Brain pericyte (primary cell): ENCODE measurements at places on chromosomes 6 and 20.

- no peak for DNase-seq
Measured at GRCh38 chr6:143405373-143406154, 44.9 kb downstream of the ADAT2 start.

DNA sequence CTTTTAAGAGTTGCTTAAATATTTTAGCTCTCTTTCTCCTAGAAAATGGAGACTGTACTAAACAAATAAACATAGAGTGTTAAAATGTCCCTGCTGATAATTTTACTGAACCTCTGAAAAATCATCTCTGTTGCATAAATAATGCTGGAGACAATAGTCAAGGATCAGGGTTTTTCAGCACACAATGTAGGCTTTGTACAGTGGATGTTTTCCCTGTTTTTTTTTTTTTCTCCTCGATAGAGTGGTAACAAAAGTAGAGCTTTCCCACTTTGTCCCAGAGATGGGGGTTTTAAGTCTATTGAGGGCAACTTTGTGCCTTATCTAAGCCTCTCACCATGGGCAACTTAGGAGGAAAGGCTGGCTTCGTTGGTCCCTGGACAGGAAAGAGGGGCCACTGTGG is 222.6 kb upstream of the HDDC2 start:
- DNase-seq, result no peak

DNA sequence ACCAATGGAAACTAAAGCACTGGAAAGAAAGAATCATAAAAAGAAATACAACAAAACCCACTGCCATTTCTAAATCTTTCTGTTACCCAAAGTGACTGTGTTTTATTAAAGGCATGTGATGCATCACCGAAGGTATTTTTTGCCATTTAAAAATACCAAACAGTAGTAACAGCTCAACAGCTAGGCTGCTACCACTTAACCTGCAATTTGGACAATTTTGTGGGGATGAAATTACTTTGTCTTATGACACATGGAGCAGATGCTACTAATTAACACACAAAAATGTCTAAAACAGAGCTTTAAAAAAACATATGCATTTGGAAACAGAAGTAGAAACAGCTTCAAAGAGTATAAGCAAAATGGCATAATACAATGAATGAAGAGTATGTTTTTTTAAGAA is 97.4 kb downstream of the ATXN1 start:
- no peak for DNase-seq

- no peak for DNase-seq
Measured at GRCh38 chr6:28947831-28948270, 24.1 kb upstream of the TRIM27 start.

- DNase-seq, result no peak
Measured at GRCh38 chr6:111692327-111693164, 86.9 kb upstream of the TRAF3IP2 start.

GRCh38 chr20:23049201-23050075 is at the start of gene THBD:
Gene THBD, minus strand, starts transcription at chr20:23049672. Its CDS starts 168 bp downstream, at chr20:23049504.
- DNase-seq, result no peak

- no peak for DNase-seq
Measured at GRCh38 chr6:88612631-88613030, 350.8 kb downstream of the RNGTT start.

- no peak for DNase-seq
Measured at GRCh38 chr6:85186546-85187175, 263.2 kb upstream of the NT5E start.

- DNase-seq, result no peak
Measured at GRCh38 chr6:141808662-141809061, 324.1 kb upstream of the GJE1 start.

DNA sequence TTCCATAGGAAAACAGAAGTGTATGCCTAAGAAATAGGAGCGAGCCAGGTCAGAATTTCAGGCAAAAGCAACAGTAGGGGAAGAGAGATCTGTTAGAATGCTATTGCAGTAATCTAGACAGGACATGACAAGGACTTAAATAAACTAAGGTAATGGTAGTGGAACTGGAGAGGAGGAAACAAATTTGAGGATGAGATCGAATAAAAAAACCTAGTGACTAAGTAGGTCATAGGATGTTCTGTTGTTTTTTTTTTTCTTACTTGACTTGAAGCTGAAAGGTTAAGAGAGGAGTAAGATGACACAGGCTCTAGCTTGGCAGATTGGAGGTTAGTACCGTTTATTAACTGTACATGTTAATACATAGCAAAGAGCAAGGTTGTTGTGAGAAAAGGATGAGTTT is 28.6 kb downstream of the ORC3 start:
- DNase-seq, result peak; percentile 4

- no peak for DNase-seq
Measured at GRCh38 chr20:10527781-10528180, 92.7 kb downstream of the SLX4IP start.

DNA sequence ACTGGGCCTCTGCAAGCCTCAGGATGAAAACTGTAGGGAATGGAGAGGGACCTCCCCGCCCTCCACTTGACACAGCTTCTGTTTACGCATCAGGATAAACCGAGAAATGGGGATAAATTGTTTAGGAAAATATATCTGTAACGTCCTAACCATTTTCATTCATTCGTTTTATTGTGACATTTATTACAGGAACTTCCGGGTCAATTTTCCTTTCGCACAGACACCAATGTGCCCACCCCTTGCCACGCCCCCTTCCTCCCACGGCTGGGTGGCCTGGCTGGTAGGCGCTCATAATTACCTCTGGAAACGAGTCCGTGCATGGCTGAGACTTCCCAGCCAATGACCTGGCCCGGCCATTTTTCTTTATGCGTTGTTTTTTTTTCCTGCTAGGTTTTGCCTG is 96.1 kb downstream of the BMP7 start:
- DNase-seq, result no peak

DNA sequence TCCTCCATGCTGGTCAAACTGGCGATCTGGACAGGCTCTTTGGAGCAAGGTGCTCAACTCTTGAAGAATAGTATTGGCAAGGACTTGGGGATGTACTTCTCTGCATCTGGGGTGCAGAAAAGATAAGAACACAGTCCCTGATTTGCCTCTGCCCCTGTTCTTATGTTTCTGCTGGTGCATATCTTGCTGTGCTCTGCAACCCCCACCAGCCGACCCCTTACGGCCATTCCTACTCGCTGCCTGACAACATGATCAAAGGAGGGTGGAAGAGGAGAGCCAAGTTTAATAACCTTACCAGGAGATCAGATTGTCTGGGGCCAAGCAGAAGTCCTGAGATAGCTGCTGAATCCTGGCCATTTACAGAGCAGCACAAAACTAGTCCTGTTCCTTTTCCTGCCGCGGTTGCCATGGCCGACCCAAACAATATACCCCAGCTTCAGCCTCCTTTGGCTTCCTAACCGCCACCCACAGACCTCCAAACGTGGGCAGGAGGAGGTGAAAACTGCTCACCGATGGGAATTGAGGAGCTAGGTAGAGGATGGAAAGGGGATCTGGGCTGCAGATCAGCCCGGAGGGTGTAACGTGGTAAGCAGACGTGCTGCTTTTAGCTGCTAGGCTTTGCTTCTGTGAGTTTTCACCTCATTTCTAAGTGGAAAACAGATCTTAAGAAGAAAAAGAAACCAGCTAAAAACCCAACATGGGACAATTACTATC is 60.9 kb downstream of the ATXN1 start:
- no peak for DNase-seq

DNA sequence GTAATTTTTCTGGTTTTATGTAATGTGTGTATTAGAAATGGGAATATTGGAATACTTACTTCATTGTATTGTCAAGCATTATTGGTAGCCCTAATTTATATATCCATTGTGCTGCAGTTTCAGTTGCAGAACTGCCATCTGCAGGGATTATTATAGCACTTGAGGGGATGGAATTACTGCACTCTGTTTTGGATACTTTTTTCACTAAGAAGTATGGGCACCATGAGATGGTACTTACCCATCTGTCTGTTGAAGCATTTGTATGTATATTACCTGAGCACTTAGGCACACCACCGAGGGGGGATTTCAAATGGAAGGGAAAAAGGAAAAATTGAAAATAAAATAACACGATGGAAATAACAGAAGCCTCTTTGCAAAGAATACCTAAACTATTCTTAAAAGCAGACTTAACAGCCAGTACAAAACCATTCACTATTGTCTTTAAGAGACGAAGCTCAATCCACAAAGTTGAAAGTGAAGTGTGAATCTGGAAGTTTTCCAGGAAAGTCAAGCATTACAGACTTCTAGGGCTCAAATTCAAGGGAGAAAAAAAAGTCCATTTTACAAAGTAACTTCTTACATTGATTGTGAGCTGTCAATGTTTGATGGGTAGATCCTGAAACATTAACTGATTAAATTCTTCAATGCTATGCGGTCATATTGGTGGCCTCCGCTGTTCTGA is 318.7 kb downstream of the SOX4 start:
- DNase-seq, result no peak

DNA sequence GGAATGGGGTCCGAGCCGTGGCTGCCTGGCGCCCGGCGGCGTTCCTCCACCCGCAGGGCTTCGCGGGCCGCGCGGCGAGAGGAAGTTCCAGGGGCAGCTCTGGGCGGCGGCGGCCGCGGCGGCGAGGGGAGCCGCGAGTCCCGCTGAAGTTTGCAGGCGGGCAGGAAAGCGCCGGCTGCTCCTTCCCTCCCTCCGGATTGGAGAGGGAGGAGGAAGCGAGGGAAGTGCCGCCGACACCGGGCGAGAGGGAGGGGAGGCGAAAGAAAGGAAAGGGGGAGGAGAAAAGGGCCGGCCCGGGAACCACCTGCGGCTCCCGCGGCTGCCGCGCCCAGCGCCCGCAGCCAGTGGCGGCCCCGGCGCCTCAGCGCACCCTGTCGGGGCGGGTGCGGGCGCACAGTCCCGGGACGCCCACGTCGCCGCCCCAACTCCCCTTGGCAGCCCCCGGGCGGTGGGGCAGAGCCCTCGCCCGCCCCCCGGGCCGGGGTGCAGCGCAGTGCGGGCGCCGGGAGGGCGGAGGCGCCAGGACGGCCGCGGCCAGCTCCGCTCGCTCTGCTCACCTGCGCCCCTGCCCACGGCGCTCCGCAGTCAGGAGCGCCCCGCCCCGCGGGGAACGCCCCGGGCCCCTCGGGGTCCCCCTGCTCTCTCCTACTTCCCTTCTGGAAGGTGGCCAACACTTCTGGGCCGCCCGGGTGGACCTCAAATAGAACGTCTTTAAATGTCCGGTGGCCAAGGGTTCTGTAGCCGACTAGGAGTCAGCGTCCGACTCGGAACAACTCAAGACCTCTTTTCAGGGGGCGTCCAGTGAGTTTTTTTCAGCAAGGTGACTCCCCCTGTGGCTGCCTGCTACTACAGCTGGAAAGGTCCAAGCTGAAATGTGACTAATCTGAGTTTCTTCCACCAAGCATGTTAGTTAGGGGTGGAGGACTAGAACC is 80.3 kb upstream of the CCDC28A start:
- no peak for DNase-seq

GRCh38 chr6:155265843-155266535 is 2.2 kb downstream of the CLDN20 start:
- DNase-seq, result no peak

DNA sequence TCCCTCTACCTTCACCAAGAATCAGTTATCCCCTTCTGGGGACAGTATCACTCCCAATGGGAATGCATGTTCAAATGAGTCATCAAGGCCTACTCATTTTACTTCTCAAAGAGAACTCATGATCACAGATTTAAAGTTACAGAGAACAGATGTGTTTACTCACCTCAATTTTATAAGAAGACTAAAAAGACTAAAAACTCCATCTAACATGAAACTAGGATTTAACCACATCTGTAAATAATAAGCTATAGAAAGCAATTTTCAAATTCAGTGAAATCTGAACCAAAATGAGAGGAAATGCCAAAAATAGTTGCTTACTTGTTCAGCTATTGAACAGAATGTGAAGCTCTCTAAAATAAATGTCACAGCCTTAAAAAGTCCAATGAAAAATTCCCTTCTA is 300.1 kb upstream of the KCNQ5 start:
- no peak for DNase-seq

DNA sequence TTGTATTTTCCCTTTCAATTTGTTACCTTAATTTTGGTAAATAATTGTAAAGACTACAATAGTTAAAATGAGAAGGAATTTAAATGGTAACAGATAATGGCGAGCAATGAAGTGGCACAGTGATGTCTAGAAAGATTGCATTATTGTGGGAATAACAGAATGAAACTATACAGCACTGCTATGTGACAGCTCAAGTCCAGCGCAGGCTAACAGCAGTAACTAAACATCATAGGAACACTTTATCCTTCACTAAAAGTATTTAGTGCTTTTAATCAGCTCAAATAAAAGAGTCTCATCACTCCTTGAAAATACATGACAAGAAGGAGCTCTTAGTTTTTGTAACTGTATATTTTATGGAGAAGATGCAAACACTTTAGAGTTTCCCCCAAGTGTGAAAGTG is 190.8 kb downstream of the TENT5A start:
- no peak for DNase-seq

GRCh38 chr6:35237476-35237875 is 22.1 kb upstream of the ZNF76 start:
- no peak for DNase-seq

GRCh38 chr20:59014680-59015389 is 4.4 kb upstream of the TUBB1 start:
- no peak for DNase-seq

DNA sequence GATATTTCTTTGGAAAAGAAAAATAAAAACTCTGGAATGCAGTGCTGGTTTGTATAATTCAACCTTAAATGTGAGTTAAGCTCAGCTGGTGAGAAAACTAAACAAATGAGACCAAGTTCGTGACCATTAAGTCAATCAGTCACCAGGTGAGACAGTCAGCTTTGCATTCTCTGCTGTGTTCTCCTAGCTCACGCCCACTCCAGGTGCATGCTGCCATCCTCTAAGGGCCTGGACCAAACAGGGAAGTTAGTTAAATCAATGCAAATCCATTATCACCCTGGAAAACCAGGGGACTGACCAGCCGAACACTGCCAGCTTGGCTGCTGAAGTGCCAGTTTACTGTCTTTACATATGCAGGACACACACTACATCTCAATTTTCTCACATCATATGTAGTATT is 7.2 kb downstream of the TPBG start:
- DNase-seq, result no peak

DNA sequence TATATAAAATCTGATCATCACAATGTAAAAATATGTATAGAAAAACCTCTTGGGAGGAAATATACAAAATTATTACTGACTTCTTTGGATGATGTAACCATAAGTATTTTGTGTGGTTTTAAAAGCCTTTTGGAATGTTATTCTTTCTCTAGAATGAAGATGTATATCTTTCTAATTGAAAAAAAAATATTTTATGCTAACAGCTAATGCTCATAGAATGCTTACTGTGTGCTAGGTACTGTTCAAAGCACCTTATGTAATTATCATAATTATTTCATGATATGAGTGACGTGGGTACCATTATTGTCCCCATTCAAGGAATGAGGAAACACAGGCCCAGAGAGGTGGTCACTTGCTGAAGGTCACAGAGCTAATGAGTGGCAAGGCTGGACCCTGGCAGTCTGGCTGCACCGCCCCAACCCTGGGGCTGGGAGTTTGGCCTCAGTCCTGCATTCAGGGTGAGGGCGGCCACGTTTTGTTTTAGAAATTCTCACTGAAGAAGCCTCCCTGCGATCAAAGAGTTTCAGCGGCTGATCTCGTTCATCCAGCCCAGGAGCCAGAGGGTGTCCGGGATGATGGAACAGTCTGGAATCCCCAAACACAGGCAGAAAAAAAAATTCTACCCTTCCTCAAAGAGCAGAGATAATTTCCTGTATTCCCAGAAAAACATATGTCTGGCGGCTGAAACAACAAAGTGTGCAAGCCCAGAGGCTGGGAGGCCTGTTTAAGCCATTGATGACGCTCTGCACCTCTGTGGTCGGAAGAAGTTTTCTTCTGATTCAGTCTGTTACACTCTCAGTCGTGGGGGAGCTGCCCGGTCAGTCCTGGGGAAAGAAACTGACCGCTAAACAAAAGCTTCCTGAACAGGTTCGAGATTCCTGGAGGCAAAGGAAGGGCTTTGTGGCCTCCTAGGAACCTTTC is 37.3 kb downstream of the TFEB start:
- DNase-seq, result peak; percentile 83

- no peak for DNase-seq
Measured at GRCh38 chr20:57576002-57576401, 15.1 kb downstream of the PCK1 start.
